ENCODE measurements at places on chromosomes 5 and 9. TPM values are rescaled to one million over a fixed set of nuclear protein-coding genes. Genes with fewer than 3 reads are reported as not detected.

The CDKN2A gene
- 17.5 TPM for total RNA-seq

The ZNF169 gene
- 2.7 TPM for total RNA-seq

The LCN1 gene
- total RNA-seq, result not detected

The SLC27A6 gene
- total RNA-seq, result under 0.01 TPM

The NDUFA8 gene
- 45.2 TPM for total RNA-seq

The THBS4 gene
- 0.83 TPM for total RNA-seq

The RABGAP1 gene
- total RNA-seq, result 53.9 TPM

The FOXE1 gene
- total RNA-seq, result 0.28 TPM

The TPD52L3 gene
- not detected for total RNA-seq

The SRA1 gene
- total RNA-seq, result 53.9 TPM

The NIM1K gene
- total RNA-seq, result 0.56 TPM

The PCDHA13 gene
- not detected for total RNA-seq

All from IMR-90 (cell line).